ENCODE measurements at places on chromosomes 2 and 18. TPM values are rescaled to one million over a fixed set of nuclear protein-coding genes. Genes with fewer than 3 reads are reported as not detected.

BIRC6 gene
- total RNA-seq = 102 TPM

SPC25 gene
- not detected for total RNA-seq

C2orf80 gene
- not detected for total RNA-seq

PNO1 gene
- 9.5 TPM for total RNA-seq

DCC gene
- 0.09 TPM for total RNA-seq

DNA sequence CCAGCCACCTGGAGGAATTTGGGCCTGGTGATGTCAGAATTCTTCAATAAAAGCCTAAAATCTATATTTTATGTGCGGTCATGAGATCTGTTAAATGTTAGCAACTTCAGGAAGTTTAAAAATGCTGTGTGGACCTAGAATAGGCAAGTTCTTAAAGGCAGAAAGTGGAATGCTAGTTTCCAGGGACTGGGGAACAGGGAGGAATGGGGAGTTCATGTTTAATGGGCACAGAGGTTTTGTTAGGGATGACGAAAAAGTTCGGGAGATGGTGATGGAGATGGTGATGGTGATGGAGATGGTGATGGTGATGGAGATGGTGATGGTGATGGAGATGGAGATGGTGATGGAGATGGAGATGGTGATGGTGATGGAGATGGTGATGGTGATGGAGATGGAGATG lies 9.2 kb downstream of the TYMS start:
- no peak for DNase-seq

DNA sequence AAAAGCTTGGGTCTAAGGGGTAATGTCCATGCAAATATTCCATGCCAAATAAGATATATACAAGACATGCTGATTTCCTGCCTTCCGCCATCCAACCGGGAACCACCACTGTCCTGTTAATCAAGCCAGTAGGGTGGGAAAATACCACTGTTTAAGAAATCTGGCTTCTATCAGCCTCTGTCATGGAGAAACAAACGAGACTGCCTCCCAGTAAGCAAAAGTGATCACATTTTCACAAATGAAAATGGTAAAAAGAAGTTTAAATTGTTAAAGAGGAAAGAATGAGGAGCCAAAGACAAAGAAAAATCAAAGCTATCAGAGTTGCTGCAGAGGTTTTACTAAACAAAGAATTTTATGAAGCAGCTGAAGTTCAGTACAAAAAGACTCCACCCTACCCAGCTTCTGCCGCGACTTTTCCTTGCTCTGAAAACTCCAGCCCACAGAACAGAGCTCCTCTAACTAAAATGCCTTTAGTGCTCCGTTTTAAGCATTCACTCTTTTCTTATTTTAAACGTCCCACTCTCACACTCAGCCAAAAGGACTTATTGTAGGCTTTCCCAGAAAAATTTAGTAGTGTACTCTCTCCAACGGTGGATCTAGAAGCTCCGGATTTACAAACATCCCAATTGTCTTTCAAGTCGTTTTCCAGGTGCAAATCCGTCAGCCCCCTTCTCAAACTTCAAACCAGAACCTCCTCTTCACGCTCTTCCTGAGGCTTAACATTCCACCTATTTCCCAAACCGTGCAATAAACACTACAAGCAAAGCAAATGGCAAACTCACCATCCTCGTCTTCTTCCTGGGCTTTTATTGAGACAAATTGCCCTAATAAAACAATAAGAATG lies 613 bp downstream of the COL5A2 start:
- DNase-seq = peak; percentile 87

All from fibroblast of the aortic adventitia (primary cell).